Stimulated activated CD8-positive, alpha-beta memory T cell treated with anti-CD3 and anti-CD28 coated beads, Interleukin-4, amount 100 ng/mL, for 24 hours (primary cell): ENCODE measurements at places on chromosomes 12 and 14.

- DNase-seq, result no peak
Observed at GRCh38 chr14:78593949-78594348, 423.8 kb downstream of the NRXN3 start.

- no peak for DNase-seq
Observed at GRCh38 chr14:38255408-38255672, 553 bp downstream of the CLEC14A start.

GRCh38 chr12:121495746-121496145 lies 85.1 kb downstream of the KDM2B start:
- DNase-seq, result no peak

DNA sequence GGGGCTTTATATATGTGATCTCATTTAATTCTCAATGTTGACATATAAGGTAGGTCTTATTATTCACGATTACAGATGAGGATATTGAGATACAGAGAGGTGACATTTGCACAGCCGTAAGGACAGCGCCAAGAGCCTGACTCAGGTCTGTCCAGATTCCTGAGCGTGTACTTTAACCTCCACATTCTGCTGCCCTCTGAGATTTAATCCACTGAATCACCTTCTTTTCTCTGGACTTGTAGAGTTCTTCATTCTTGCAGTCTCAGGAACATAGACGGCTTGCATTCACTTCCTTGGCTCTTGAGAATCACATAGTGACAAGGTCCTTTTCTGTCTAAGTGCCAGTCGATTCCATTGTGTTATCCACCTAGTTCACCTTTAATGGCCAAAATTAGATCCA lies 141.0 kb upstream of the ARHGAP5 start:
- DNase-seq, result no peak

DNA sequence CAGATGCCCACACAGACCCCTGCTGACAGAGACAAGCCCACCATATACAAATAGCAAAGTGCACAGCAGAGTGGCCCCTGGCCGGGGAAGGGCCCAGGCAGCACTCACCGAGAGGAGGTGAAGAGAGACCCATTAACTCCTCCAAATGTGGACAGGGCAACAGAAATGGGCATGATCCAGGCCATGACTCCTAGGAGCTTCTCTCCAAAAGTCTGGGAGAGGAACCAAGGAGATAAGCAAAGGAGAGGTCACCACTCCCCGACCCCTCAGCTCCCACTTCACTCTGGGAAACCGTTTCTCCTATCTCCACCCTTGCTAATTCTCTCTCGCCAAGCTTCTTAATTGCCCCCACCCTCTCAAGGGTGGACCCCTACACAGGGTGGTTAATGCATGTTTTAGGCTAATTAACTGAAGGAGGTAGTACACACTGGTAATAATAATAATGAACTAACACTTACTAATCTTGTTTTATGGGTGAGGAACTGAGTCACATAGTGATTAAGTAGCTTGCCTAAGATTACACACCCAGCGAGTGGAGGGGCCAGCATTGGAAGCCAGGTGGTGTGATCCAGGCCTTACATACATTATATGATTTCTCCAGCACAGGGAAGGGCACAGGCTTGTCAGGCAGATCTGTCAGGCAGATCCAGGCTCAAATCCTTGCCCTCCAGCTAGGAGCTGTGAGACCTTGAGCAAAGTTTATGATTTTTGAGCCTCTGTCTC lies 18.9 kb upstream of the CEBPE start:
- DNase-seq, result no peak

- DNase-seq, result peak; percentile 66
Observed at GRCh38 chr12:48924617-48925303, 532 bp downstream of the FKBP11 start.
